ENCODE measurements at places on chromosomes 6 and 20.
A peak's percentile ranks its signal among the peaks of the same experiment; 100 is the strongest.

DNA sequence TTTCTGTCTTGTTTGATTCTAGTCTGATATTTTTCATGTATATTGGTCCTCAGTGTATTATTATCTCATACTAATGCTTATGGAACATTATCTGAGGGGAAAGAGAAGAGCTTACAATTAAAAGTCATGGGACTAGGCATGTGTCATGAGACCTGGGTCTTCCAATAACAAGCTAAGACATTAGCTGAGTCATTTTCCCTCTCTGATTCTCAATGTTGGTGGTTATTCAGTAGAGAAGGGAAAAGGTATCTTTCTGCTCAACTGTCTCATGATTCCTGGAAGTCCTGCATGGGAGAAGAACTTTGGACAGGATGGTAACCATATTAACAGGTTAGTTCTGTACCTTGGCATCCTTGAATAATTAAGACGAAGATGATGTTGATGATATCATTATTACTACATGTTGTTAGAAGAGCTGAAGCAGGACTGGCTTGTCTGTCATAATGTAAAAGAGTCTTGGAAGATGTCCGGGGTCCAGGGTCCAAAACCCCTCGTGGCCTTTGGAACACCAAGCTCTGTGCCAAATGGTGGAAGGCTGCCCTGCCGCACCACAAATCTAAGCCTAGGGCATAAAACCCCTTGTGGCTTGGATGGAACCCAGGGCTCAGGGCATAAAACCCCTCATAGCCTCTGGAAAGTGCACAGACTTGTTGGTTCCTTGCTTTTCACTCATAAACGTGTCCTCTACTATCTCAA lies 19.1 kb downstream of the TRIM38 start:
- DNase-seq, result no peak

DNA sequence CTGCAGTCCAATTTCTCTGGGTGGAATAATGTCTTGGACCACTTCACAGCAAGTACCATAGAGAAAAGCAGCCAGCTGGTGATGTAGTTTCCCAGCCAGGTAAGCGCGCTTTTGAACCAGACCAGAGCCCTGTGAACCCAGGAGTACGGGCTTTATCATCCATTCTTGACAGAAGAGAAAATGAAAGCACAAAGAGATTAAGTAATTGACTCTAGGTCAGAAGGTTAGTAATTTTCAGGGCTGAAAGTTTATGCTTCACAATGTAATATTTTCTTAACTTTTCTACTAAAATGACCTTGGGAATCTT lies 7.1 kb upstream of the UST start:
- DNase-seq, result no peak

- DNase-seq, result no peak
These were observed 21.4 kb upstream of the SNAI1 start for GRCh38 chr20:49961413-49961812.

- DNase-seq, result peak; percentile 78
These were observed 26.5 kb downstream of the BCKDHB start for GRCh38 chr6:80133020-80133419.

GRCh38 chr20:37992802-37993409 lies 40.4 kb downstream of the TTI1 start:
- peak; percentile 65 for DNase-seq

- DNase-seq, result peak; percentile 45
These were observed 22.0 kb downstream of the RANBP9 start for GRCh38 chr6:13689511-13690256.

DNA sequence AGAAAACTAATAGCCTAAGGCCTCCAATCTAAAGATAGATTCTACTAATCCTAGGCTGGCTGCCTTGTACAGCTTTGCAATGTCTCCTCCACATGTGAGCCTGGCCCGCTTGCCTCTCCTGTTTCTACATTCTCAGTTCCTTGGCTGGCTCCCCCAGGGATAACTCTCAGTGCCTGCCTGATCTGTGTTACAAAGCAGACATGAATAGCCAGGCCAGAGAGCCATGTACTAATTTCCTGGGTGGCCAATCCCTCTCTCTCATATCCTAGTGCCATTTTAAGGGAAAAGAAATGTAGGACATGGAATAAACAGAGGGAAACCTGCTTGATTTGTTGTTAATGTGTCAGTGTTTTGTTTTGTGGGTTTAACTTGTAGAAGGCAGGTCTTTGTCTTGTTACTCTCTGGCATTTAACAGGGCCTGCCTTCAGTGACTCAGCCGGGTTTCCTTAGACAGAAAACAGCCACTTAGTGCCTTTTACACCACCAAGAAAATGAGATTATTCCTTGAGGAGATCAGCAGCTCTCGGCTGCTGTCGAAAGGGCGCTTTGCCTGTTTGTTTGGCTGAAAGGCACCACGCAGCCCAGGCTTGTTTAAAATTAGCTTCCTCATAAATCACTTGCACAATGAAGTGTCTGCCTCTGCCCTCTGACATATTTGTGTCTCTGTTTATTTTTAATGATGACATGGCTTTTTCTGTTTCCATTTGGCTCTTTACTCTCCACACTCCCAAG lies 702.7 kb downstream of the MAFB start:
- DNase-seq, result peak; percentile 12
